ENCODE measurements at places on chromosomes 7 and 10.

DNA sequence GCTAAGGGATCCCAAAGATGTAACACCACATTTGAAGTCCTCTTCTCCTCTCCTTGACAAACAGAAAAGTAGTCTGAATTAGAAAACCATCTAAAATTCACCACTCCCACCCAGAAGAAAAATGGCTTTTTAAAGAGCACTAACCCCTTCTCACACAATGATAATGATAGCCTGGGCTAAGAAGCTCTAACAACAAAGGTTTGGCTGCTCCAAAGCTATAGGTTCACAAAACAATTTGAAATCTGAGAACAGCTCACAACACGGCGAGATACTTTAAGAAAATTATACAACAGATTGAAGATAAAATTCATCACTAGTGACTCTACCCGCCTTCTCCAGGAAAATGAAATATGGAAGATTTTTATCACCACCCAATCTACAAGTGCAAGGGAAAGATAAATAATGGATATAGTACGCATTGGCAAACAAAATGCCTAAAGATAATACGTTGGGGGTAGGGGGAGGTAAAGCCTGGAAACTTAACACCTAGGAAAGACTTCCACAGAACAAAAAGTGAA is 7.4 kb downstream of the ITGB1 start:
- no peak for DNase-seq

DNA sequence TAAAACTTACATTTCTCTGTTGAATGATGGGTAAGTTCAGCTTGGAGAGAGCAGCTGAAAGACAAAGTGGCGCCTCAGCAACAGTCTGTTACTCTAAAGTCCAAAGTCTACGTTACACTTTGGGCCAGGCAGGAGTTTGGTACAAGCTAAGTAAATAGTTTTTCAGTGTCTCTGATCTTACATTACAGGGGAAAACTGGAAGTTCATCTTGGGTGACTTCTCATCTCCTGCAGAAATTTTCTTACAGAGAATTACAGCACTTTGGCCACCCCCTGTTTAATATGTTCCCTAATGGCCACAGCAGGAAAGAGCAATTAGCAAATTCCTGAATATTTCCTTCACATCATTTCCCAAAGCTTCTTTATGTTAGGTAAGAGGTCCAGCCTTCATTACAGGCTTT is 67.1 kb downstream of the ABCC2 start:
- DNase-seq, result no peak

GRCh38 chr7:141286522-141286921 is 212.7 kb downstream of the TMEM178B start:
- DNase-seq, result no peak

GRCh38 chr10:4806534-4806933 is 19.5 kb upstream of the AKR1E2 start:
- DNase-seq, result no peak

- DNase-seq, result peak; percentile 58
Measured at GRCh38 chr7:786472-787255, 45.6 kb upstream of the SUN1 start.

- DNase-seq, result no peak
Measured at GRCh38 chr7:5284304-5285281, 1.9 kb downstream of the SLC29A4 start.

DNA sequence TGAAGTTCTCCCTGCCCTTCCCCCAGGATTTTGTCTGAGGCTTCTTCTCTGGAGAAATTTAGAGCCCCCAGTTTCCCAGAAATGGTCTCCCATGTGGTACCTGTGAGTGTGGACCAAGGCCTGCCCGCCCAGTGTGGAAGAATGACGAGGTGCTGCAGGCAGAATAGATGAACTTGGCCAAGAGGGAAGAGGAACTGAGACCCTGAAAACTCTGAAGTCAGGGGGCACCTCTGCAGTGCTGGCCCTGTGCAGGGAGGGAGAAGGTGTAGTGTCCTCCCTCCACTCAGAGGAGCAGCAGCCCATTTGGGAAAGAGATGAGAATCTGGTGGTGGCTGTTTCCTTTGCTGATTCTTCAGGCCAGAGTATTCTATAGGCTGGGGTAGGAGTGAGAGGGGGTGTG is 115.2 kb upstream of the PCGF5 start:
- DNase-seq, result no peak

GRCh38 chr7:76342222-76342621 is 16.6 kb downstream of the YWHAG start:
- no peak for DNase-seq

GRCh38 chr10:86439544-86439943 is 72.9 kb upstream of the GRID1 start:
- DNase-seq, result no peak

DNA sequence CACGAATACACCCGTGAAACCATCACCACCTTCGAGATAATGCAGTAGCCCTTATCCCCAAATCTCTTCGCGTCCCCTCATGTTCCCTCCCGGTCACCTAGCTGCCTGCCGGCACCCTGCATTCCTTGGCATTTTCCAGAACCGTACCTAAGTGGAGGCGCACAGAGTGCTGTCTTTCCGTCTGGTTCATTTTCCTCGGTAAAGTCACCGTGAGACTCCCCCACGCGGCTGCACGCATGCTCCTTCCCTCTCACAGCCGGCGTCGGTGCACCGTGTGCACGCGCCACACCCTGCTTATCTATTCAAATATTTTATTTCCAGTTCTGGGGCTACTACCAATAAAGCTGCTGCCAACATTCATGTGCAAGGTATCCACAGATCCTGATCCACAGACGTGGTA is 65.5 kb upstream of the NKX6-2 start:
- DNase-seq, result no peak

Measured in activated CD4-positive, alpha-beta T cell treated with anti-CD3 and anti-CD28 coated beads for 24 hours (primary cell).